T-helper 22 cell (primary cell): ENCODE measurements at places on chromosomes 13 and 19.

DNA sequence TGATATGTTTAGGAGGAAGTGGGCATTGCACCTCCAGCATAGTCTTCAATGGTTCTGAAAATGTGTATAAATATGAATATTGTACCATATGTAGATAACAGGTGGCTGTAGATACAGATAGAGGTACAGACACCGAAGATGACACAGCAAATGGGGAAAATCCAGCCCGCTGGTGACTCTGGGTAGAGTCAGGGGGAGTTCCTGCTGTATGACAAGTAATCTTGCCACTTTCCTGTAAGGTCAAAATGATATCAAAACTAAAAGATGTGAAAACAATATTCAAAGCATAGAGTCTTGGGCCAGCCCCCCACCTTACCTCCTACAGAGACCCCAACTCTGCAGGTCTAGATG, 17.8 kb downstream of the C2CD4C start:
- no peak for DNase-seq

DNA sequence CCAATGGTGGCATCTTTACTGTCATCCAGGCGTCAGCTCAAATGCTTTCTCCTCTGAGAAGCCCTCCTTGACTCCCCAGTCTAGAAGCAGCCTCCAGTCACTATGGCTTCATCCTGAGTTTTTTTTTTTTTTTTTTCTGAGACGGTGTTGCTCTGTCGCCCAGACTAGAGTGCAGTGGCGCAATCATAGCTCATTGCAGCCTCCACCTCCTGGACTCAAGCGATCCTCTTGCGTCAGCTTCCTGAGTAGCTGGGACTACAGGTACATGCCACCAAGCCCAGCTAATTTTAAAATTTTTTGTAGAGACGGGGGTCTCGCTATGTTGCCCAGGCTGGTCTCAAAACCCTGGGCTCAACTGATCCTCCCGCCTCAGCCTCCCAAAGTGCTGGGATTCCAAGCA, 4.2 kb downstream of the NRTN start:
- no peak for DNase-seq

- DNase-seq, result no peak
Measured at GRCh38 chr19:58552655-58553054, 2.2 kb downstream of the CHMP2A start.

DNA sequence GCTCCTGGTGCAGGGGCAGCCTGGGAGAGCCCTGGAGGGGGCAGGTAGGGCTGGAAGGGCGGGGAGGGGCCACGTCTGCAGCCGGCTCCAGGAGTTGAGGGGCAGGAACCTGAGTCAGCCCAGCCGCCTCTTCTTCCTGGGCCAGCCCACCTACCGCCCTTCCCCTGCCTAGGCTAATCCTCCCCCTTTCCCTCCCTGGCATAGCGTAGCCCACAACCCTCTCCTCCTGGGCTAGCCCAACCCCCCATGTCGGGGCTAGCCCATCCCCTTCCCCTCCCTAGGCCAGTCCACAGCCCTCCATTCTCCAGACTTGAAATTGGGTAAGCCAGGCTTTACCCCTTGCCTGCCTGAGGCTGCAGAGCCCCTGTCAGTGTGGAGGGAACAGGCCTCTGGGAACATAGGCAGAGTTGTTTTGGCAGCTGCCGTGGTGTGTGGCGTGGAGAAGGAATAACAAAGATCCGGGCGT, 20.6 kb upstream of the WDR18 start:
- DNase-seq, result no peak

DNA sequence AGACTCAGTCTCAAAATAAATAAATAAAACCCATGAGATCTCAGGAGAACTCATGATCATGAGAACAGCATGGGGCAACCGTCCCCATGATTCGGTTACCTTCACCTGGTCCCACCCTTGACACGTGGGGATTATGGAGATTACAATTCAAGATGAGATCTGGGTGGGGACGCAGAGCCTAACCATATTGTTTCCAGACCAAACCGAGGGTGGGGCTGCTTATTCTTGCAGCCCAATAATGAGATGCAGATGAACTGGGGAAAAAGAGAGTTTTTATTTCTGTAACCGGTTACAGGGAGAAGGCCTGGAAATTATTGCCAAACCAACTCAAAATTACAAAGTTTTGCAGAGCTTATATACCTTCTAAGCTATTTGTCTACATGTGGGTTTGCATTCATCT, 12.8 kb downstream of the TRAPPC2B start:
- DNase-seq, result no peak

DNA sequence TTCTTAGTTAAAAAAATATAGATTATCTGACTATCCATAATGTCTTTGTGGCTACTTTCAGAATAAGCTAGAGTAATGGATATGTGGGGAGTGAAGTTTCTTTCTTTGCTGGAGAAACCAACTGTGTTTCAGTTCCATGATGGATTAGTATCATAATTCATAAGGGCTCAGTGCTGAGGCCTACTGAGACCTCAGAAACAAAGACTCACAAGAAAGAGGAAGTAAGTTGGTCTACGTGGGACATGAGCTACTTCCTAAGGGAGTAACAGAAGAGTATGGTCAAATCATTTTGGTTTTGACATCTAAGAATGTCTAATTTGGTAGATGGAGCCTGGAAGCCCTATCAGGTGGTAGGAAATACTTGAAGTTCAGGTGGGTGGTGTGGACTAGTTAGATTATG, 99.0 kb upstream of the HTR2A start:
- DNase-seq, result no peak

GRCh38 chr13:113846636-113847318, 17.1 kb downstream of the GAS6 start:
- DNase-seq, result no peak

DNA sequence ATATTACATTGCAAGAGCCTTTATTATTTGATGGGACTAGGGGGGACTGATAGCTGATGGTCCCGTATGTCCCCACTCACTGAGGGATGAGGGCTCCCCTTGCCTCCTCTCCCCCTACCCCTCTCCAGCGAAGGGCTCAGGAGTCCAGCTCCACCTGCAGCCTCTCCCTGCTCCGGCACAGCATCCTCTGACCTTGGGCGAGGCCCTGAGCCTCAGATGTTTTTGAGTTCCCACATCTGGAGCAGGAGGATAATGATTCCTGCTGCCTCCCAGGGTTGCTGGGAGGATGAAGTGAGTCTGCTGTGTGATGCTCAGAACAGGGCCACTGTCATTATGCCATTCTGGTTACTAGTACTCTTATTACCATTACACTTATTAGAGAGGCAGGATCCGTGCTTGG, 15.0 kb downstream of the PAK4 start:
- DNase-seq, result no peak

DNA sequence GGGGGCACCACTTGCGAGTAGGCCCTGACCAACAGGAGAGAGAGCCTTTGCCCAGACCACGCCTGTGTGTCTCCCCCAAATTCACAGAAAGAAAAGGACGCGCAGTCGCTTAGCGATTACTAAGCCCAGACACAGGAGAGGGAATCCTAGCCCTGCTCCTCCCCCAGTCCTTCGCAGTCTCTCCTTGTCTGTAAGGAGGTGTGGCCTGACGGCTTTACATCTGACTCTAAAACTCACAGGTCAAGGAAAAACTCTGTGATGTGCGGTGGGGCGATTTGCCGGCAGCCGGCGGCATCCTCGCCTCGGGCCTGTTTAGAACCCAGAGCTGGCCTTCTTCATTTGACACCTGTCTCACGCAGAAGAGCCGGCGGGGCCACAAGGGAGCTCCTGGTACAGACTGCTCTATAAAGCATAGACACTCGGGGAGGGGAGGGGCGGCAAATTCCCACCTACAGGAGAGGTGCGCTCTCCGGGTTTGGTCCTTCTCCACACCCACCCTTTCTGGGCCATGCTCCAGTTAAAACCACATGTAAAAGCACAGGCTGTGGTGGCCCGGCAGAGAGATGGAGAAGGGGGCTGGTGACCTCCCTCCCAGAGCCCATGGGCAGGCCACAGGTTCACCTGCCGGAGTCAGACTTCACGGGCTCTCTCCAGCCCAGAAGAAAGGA, 17.8 kb downstream of the GPR12 start:
- DNase-seq, result no peak

DNA sequence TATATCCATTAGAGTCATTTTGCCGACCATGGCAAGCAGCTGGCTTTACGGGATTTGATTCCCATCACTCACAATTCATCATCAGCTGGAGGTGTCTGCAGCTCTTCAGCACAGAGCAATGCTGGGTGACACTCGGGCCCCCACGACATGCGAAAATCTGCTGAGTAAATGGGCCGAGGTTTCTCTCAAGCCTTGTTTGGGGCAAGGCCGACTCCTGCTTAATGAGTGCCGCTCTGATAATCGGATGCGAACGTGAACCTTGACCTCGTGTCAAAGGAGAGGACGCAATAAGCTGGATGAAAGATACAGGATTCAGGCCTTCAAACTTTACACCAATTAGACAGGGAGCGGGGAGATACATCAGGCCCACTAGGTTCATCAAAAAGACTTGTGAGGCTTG, 65.2 kb downstream of the GGACT start:
- no peak for DNase-seq

- no peak for DNase-seq
Measured at GRCh38 chr19:47755065-47755761, 9.9 kb downstream of the NOP53 start.

GRCh38 chr13:36530050-36530789, 97.9 kb downstream of the CCNA1 start:
- no peak for DNase-seq

GRCh38 chr19:48258350-48258749, 2.6 kb upstream of the CARD8 start:
- peak; percentile 19 for DNase-seq

DNA sequence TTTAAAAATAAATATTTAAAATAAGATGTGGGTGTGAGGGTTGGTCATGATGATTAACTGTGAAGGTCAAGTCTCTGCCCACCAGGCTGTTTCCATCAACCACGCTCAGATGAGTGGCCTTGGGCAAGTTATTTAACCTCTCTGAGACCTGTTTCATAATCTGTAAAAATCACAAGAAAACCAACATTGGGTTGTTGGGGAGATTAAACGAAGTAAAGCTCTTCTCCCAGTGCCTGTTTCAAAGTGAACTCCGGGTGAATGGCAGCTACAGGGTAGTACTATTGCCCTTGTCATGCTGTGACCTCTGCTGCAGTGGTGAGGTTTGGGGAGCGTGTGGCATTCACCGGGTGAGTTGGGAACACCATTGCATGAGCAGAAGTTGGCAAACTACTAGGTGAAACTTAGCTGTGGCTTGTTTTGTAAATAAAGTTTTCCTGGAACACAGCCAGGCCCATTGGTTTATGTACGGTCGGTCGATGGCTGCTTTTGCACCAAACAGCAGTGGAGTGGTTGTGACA, 153.2 kb downstream of the USP12 start:
- DNase-seq, result no peak

- DNase-seq, result no peak
Measured at GRCh38 chr13:79709471-79709870, 228.5 kb downstream of the NDFIP2 start.

DNA sequence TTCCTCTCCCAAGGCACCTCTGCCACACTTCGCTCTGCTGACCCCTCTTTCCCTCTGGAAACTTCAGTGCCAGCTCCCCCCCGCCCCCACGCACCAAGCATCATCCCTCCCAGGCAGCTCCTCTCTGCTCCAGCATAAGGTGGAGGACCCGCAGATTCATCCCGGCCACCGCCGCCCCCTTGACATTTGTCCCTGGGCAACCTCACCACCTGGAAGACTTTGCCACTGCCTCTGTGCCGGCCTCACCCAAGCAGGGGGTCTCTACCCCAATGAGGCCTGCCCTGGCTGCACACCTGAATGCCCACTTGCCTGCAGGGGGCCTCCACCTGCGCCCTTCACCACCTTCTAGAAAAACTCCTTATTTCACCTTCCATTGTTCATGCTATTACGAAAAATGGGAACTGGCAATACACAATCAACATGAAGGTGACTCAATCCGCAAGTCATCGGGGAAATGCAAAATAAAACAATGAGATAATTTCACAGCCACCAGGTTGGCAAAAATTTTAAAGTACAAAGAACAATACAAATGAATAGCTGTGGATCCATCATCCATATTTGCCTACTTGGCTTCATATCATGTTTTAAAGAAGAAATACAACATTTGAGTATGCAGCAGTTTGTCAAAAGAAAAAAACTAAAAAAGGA, 21.9 kb downstream of the CCNE1 start:
- DNase-seq, result no peak

GRCh38 chr13:73608157-73608516, 526.1 kb downstream of the KLF12 start:
- no peak for DNase-seq

DNA sequence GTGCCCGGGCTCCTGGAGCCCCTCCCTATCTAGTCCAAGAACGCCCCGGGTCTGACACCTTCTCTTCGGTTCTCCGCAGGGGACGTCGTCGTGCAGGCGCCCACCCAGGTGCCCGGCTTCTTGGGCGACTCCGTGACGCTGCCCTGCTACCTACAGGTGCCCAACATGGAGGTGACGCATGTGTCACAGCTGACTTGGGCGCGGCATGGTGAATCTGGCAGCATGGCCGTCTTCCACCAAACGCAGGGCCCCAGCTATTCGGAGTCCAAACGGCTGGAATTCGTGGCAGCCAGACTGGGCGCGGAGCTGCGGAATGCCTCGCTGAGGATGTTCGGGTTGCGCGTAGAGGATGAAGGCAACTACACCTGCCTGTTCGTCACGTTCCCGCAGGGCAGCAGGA, 3.4 kb downstream of the PVR start:
- DNase-seq, result no peak

DNA sequence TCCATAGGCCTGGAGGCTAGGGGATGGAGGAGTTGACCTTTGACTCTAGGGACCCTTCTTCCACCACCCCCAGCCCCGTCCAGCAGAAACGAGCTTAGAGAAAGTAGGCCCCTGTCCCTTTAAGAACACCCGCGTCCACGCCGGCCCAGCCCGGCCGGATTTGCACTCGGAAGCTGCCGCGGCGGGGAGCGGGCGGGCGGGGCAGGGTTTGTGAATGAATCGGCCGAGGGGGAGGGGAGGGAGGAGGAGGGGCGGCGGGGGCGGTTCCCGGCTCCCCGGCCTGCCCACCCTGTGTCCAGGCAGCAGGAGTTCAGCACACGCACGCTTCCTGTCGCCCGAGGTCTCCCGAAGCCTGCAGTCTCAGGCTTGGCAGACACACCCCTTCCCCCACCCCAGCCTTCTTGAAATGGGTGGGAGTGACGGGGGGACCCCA, 1.5 kb downstream of the UNC13A start:
- no peak for DNase-seq

DNA sequence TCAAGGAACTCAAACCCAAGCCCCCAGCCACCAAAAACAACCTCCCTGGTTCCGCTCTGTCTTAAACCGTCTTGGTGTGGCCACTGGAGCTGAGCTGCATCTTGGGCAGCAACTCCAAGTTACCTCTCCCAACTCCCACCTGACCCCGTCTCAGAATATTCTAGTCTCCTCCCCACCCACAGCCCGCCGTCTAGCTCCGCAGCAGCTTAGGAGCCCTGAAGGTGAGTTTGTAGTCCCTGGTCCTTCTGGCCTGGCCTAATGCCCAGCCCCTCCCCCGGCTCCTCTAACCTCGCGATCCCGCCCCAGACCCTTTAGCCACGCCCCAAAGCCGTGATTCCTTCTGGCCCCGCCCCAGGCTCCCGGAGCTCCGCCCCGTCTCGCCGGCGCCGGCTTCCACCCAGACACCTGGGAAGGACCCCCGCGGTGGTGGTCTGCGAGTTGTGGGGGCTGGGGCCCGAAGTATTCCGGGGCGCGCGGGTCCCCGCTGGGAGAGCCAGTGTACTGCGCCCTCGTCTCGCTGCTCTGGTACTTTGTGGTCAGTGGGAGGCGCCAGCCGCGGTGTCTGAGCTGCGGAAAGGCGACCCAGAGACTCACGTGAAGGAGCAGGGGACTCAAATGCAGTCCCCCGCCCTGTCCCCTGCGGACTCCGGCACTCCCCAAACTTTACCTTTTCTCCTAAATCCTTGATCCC, 2.5 kb upstream of the LHB start:
- DNase-seq, result peak; percentile 36
